HFFc6 (cell line): ENCODE measurements at places on chromosomes 5 and 9. TPM values are rescaled to one million over a fixed set of nuclear protein-coding genes. Genes with fewer than 3 reads are reported as not detected.

DNAJC18 gene
- total RNA-seq = 19.0 to 20.4 TPM (median 19.8 TPM) in 3 replicates

DNA sequence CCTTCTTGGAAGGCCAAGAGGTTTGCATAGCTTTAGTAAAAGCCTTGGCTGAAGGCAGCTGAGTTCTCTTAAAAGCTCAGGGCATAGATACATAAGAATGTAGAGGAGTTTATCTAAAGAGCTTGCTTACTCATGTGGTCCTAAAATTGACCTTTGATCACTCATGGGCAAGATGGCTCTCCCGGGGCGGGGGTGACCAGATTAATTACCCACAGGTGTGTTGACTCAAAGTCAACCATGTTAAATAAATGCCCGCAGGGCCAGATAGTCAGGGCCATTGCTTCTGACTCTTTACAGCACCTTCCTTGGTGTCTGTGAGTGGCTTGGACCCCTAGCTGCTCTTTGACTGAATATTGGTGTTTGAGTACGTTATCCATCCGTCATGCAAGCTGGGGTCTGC is 33.1 kb upstream of the GHR start:
- no peak overlapping the region for H3K4me3 ChIP-seq
- no peaks in the 10 kb centered on the region; the same call in 1 of the 2 replicates for H3K27me3 ChIP-seq
- no peaks in the 10 kb centered on the region for H3K4me1 ChIP-seq
- H3K36me3 ChIP-seq = no peaks in the 10 kb centered on the region
- no peak overlapping the region for H3K27ac ChIP-seq

DNA sequence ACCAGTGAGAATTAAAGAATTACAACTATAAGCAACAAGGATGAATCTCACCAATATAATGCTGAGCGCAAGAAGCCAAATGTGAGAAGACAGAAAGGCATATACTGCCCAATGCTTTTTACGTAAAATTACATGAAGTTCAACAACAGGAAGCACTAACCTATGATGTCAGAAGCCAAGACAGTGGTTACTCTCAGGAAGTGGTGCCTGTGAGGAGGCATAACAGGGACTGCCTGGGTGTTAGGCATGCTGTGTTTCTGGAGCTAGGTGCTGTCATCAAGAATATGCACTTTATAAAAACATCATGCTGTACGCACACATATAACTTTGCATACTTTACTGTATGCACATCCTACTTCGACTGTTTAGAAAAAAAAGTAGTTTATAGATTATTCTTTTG is 30.1 kb downstream of the FRMD3 start:
- H3K4me3 ChIP-seq = no peak overlapping the region
- no peak for DNase-seq
- no peak overlapping the region for H3K27ac ChIP-seq
- no peaks in the 10 kb centered on the region; the same call in 1 of the 2 replicates for H3K27me3 ChIP-seq

DNA sequence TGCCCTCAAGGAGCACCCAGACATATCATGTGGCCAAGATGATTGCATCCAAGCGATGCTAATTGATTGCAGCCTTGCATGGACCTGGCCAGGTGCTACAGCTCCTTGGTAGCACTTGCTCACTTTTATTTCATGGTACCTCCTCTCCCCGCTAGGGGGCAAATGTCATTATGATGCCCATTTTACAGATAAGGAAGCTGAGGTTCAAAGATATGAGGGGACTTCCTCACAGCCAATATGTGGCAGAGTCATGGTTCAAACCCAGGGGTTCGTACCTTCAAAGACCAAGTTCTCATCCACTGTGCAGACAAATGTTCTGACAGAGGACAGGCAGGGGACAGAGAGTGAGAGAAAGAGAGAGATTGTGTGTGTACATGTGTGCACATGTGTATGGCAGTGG is 21.9 kb upstream of the KCNMB1 start:
- no peak overlapping the region for H3K4me3 ChIP-seq
- no peaks in the 10 kb centered on the region for H3K4me1 ChIP-seq
- H3K27ac ChIP-seq = no peak overlapping the region

DNA sequence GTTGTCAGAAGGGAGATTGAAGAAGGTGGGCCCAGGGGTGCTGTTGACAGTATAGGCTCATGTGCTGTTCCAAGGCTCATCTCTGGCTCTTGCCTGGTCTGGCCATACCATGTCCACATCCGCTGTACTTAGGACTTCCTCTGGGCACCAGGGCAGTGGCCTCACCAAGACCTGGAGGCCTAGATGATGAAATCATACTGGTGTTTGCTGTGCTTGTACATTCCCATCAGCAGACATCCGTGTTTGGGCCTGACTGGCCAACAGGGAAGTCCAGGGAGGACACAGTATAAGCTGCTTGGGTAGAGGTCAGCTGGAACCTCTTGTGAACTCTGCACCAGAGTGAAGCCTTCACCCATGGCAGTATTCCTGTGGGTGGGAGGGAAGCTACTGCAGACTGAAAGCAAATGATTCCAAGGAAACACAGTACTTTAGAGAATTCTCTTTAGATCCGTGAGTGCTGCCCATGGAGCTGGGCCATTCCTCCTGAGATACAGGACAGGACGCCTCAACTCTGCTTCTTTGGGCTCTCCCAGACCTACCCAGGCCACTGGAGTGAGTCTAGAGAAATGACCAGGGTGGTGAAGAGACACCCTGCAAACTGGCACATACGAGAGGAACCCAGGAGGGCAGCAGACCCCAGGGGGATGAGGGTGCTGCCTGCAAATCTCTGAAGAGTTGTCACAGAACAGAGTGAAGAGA is 22.5 kb downstream of the POLR1E start:
- DNase-seq = no peak
- no peak overlapping the region for H3K27ac ChIP-seq
- no peaks in the 10 kb centered on the region; the same call in none of the 2 replicates for H3K27me3 ChIP-seq
- H3K4me3 ChIP-seq = no peak overlapping the region

DNA sequence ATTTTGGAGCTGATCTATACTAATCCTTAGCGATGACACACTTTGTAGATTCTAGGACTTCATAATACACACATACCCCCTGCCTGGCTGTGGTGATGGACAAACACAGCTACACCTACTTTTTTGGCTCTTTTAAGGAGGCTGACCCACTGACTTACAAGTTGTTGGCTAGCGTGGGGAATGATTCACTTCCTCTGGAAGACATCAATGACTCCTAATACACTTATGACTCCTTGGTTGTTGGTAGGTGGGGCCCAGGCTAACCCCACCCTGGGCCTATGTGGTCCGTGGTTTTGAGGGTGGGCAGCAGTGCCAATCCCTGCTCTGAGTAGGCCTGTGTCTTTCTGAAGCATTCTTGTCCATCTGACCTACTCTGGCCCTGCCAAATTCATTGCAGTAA is 144.4 kb downstream of the SLC12A2 start:
- no peaks in the 10 kb centered on the region for H3K27me3 ChIP-seq
- no peak overlapping the region for H3K4me3 ChIP-seq
- no peak overlapping the region for H3K27ac ChIP-seq
- H3K36me3 ChIP-seq = no peaks in the 10 kb centered on the region
- DNase-seq = peak; percentile 69
- H3K4me1 ChIP-seq = peaks cover 15% of the 10 kb centered on the region

POC5 gene
- 5.2 to 6.5 TPM (median 6.0 TPM) in 3 replicates for total RNA-seq

DNA sequence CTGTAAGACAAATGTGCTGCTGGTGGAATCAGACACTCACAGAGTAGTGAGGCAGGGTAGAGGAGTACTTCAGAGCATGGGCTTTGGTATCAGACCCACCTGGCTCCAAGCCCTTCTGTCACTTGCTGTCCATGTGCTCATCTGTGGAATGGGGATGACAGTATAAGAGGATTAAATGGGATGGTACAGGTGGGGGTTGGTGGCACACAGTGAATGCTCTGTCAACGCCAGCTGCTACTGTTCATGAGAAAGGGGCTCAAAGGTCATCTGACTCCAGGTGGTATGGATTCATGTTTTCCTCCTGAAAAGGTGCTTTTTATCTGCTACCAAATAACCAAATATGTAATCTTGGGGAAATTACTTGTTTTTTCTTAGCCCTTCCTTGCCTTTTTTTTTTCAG is 23.0 kb upstream of the PPARGC1B start:
- no peak overlapping the region for H3K27ac ChIP-seq
- no peaks in the 10 kb centered on the region; the same call in 1 of the 2 replicates for H3K4me1 ChIP-seq
- no peak overlapping the region for H3K4me3 ChIP-seq
- peaks cover 27% of the 10 kb centered on the region for H3K27me3 ChIP-seq
- DNase-seq = no peak

DNA sequence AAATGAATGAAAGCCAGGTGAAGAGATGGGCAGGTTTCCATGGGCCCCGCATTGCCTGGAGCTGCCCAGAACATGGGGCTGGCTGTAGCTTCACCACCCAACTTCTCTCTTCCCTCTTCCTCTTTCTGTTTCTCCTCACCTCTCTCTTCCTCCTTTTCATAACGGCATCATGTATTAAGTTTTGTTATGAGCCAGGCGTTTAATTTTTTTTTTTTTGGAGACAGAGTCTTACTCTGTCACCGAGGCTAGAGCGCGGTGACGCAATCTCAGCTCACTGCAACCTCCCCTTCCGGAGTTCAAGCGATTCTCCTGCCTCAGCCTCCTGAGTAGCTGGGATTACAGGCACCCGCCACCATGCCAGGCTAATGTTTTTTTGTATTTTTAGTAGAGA is 13.0 kb upstream of the SPINK4 start:
- no peak overlapping the region for H3K27ac ChIP-seq
- no peak overlapping the region for H3K4me3 ChIP-seq
- H3K27me3 ChIP-seq = peaks cover 8% of the 10 kb centered on the region
- no peaks in the 10 kb centered on the region for H3K36me3 ChIP-seq
- DNase-seq = no peak

TLE4 gene
- 140 to 204 TPM (median 153 TPM) in 3 replicates for total RNA-seq

- H3K27ac ChIP-seq = no peak overlapping the region
- H3K27me3 ChIP-seq = peaks cover 30% of the 10 kb centered on the region
- no peak overlapping the region for H3K4me3 ChIP-seq
- H3K36me3 ChIP-seq = no peaks in the 10 kb centered on the region
- DNase-seq = no peak
Measured at GRCh38 chr9:89381308-89381609, 63.0 kb downstream of the SECISBP2 start.

ZNF879 gene
- total RNA-seq = 2.1 to 3.5 TPM (median 3.1 TPM) in 3 replicates

PCDHGB1 gene
- total RNA-seq = 2.9 to 4.5 TPM (median 3.0 TPM) in 3 replicates

PRR7 gene
- total RNA-seq = 9.9 to 17.4 TPM (median 15.2 TPM) in 3 replicates

DNA sequence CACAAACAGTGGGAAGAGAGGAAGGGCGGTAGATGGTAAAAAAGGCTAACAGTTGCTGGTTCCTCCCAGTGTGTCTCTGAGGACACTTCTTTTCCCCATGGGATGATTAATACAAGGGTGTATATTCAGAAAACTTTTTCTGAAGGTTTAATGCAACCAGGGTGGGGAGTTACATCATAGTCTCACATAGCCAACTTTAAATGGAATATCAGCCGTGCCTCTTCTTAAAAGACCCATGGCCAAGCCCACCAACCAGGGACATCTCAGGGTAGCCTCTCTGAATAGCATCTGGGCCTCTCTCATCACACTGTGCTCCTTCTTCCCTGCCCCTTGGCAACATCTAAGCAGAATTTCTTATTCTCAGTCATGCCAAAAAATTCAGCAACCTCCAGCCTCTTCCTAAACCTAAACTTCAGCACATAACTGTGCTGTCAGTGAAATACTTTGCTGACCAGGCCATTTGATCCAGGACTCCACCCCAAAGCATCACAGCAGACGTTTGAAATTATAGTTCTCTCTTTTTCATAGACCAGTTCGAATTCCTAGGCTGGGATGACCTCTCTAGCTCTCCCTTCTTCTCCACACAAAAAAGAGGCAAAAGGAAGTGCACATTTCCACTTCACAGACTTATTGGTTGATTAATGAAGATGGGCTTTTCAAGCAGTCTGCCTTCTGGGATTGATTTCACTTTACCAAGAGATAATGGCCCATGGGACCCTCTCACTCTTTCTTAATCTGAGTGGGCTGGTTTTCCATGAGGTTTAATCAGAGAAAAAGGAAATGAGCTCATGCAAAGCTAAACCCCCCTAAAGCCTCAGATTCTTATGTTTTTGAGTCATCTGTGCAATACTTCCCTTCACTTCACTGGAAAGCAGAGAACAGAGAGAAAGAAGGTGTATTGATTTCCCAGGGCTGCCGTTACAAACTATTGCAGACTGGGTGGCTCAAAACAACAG is 85.1 kb upstream of the RAI14 start:
- peak overlapping the region; percentile 64 for H3K4me3 ChIP-seq
- peak; percentile 56 for DNase-seq
- H3K4me1 ChIP-seq = peaks cover 46% of the 10 kb centered on the region
- no peaks in the 10 kb centered on the region; the same call in 1 of the 2 replicates for H3K27me3 ChIP-seq
- peak overlapping the region; percentile 95 for H3K27ac ChIP-seq

DNA sequence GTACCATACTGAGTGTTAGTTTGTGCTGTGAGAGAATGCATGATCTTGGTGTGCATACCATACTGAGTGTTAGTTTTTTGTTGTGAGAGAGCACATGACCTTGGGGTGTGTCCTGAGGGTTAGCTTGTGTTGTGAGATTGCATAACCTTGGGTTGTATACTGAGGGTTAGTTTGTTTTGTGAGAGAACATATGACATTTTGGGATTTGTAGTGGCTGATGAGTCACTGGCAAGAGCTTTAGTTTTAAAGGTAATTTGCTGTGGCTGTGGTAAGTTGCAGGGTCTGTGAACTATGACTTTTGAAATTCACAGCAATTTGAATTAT is 1068.3 kb upstream of the EDIL3 start:
- no peak overlapping the region for H3K4me3 ChIP-seq
- no peaks in the 10 kb centered on the region; the same call in 1 of the 2 replicates for H3K36me3 ChIP-seq
- 0 out of 2 replicates have a peak, but pooled peaks cover 1% of the 10 kb centered on the region for H3K27me3 ChIP-seq
- DNase-seq = no peak
- no peaks in the 10 kb centered on the region for H3K4me1 ChIP-seq

PFN3 gene
- not detected in 3 replicates for total RNA-seq

ACTBL2 gene
- total RNA-seq = not detected in 3 replicates

DNA sequence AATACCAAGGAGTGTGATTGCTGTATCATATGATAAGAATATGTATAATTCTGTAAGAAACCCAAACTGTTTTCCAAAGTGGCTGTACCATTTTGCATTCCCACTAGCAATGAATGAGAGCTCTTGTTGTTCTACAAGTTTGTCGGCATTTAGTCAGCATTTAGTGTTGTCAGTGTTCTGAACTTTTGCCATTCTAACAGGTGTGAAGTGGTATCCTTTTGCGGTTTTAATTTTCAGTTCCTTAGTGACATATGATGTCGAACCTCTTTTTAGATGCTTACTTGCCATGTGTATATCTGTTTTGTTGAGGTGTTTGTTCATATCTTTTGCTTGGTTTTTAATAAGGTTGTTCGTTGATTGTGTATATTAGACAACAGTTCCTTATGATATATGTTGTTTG is 296.3 kb upstream of the IZUMO3 start:
- no peak overlapping the region for H3K27ac ChIP-seq
- H3K36me3 ChIP-seq = no peaks in the 10 kb centered on the region

DNA sequence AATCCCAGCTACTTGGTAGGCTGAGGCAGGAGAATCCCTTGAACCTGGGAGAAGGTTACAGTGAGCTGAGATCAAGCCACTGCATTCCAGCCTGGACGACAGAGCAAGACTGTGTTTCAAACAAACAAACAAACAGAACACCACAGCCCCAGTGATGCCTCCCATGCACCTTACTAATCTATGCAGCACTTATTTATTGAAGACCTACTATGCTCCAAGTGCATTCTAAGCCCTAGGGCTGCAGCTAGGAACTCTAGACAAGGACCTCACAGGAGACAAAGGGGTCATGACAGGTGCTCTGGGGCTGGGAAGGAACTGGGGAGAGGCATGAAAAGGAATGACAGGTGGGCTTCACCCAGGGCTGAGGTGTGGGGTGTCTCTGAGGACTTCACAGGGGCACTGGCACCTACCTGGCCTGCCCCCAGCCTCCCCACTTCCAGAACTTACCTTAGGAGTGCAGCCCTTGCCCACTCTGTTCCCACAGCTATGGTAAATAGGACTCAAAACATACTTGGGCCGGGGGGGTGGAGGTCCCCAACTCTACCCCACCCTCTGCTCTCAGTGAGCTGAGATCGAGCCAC is 69.4 kb downstream of the C9orf50 start:
- H3K27me3 ChIP-seq = no peaks in the 10 kb centered on the region; the same call in 1 of the 2 replicates
- H3K4me1 ChIP-seq = peaks cover 29% of the 10 kb centered on the region
- no peak for DNase-seq
- no peak overlapping the region for H3K27ac ChIP-seq

SLC4A9 gene
- not detected in 3 replicates for total RNA-seq
